ENCODE measurements at places on chromosomes 2 and 18.

GRCh38 chr2:130341562-130342019, 1.1 kb upstream of the IMP4 start:
- DNase-seq, result no peak

DNA sequence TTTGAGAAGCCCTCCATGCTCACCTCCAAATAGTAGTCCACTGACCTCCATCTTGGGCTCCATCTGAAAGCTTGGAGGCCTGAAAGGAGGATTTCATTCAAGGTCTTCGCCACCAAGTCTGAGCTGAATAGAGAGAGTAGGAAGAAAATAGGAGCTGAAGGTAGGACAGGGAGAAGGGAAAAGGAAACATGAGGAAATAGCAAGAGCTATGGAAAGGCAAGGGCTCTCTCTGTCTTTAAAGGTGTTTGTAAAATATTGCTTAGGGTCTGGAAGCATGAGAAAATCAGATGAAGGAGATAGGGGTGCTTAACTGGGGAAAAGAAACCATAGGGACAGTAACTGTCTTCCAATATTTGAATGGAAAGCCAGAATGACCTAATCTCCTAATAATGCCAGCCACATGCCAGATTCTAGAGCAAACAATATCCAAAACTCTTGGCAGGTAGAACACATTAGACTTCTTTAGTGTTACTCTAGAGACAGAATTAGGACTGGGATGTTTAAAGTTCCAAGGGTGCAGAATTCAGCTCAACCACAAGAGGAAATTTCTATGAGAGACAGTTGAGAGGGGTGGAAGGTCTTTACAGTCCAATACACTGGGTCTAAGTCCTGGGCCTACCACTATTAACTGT, 67.4 kb downstream of the NAB1 start:
- no peak for DNase-seq

DNA sequence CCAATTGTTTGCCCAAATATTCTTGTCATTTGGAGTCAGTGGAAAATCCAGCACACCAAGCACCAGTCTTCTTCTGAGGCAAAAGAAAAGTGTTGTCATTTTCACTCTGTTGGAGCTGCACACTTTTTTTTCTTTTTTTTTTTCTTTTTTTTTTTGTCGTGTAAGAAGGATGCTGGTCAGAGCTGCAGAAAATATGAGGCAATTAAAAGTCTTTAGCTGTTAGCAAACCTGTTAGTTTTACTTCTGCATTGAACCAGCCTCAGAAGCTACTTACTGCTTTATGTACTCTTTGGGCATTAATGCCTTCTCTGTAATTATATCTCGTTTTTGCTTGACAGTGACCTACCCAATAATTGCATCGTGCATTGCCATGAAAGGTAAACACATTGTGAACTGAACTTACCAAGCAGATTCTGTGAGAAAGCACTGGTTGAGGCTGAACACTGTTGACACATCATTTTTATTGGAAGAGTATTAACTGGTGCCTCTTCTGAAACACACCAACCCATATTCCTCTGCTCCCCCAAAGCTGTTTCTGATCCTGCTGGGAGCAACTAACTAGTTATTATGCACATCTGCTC, 165.4 kb downstream of the CAPN13 start:
- no peak for DNase-seq

DNA sequence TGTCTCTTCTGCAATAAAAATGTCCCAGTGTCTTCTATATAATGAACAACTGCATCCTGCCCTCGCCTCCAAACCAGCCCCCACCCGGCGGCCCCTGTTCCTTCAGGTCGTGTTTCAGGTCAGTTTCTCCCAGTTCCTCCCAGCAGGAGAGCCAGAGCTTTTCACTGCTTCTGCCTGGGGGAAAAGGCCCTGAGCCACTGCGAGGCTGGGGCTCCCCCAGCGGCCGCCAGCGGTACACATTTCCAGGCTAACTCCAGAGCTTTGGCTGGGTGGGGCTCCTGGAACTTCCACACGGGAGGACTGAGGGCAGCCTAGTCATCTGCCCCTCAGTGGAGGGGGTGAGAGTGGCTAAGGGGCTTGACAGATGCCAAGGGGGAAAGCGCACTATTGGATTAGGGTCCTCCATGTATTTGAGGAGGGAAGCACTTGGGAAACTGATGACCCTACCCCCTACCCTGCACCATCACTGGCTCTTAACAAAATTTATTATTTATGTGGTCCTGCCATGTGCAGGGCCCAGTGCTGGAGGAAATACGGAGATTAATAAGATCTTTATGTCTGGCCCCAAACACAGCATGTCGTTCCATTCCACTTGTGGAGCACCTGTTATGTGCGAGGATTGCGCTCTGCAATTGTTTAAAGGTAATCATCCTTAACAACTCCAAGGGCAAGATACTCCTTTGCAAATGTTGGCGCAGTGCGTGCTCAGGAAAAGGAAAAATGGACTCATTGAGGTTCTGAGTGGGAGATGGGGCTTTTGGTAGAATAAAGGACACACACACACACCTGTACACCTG, 17.3 kb upstream of the CYS1 start:
- peak; percentile 54 for DNase-seq

DNA sequence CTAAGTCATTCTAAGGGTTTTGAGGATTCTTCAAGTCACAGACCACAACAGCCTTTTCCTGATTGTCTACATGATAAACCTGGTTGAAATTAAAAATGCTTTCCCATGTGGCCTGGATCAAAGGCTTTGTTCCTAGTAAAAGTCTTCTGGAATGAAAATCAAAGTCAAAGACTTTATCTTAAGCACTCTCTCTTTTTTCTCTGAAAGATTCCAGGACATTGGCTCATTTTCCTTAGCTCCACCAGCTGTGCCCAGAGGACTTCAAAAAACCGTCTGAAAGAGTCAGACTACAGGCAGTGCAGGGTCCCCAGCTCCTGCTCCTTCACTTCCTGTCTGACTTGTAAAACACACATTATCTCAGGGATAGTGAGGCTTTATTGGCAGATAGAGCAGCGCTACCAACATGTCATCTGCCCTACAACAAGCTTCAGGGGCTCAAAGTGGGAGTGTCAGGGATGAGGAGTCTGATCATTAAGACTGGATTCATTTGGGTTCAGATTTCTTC, 148.2 kb downstream of the ESCO1 start:
- no peak for DNase-seq

- DNase-seq, result no peak
These were observed 96.4 kb downstream of the CERS6 start for GRCh38 chr2:168552450-168552856.

Measured in activated naive CD8-positive, alpha-beta T cell treated with anti-CD3 and anti-CD28 coated beads, Interleukin-2, amount 10 ng/mL, durations not matched to agents 7 days and 5 days (primary cell).